Pancreas (tissue), 10 donors: ENCODE measurements at places on chromosomes 1 and 21.

- DNase-seq = no peak
Measured at GRCh38 chr21:38351176-38351959, 94.6 kb downstream of the KCNJ15 start.

- DNase-seq = no peak
Measured at GRCh38 chr1:30525971-30526651, 197.3 kb downstream of the MATN1 start.

- peak; percentile 82 for DNase-seq
Measured at GRCh38 chr1:9291914-9292360, 757 bp upstream of the SPSB1 start.

DNA sequence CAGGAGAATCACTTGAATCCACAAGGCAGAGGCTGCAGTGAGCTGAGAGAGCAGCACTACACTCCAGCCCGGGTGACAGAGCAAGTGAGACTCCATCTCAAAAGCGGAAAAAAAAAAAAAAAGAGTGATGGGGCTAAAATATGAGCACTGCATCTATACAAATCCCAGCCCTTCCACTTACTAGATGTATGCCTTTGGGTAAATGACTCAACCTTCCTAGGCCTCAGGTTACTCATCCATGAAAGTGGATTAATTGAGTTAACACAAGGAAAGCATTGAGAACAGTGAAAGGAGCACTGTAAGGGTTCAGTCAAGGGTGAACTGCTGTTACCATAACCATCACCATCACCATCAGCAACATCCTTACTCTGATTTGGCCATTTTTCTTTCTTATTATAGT, 226.4 kb upstream of the C8B start:
- DNase-seq = no peak

GRCh38 chr1:118970451-118970850, 17.7 kb downstream of the TBX15 start:
- no peak for DNase-seq

- DNase-seq = no peak
Measured at GRCh38 chr21:32562915-32563314, 22.4 kb downstream of the TCP10L start.

DNA sequence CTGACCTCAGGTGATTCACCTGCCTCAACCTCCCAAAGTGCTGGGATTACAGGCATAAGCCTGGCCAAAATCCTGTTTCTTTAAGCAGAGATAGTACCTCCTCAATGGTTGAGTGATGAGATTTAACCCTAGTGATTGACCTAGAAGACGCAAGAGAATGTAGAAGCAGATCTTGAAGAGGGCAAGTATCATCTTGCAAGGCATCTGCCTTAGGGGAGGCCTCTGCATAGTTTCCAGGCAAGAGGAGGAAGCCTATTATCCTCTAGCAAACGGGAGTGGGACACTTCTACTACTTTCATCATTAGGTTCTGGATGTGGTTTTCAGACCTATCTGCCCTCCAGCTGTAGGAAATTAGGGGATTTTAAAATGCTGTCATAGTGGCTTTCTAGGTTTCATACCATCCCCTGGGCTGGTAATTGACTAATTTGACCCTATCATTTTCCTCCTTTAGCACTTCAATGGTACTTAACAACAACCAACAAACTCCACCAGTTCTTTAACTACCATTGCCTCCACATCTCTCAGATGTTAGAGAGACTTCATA, 10.0 kb upstream of the TRIM62 start:
- no peak for DNase-seq
